ENCODE measurements at places on chromosomes 6 and 20.

GRCh38 chr6:125004198-125004597, 42.0 kb downstream of the RNF217 start:
- DNase-seq = no peak

- no peak for DNase-seq
These were observed 40.4 kb upstream of the ARHGAP18 start for GRCh38 chr6:129750360-129750759.

DNA sequence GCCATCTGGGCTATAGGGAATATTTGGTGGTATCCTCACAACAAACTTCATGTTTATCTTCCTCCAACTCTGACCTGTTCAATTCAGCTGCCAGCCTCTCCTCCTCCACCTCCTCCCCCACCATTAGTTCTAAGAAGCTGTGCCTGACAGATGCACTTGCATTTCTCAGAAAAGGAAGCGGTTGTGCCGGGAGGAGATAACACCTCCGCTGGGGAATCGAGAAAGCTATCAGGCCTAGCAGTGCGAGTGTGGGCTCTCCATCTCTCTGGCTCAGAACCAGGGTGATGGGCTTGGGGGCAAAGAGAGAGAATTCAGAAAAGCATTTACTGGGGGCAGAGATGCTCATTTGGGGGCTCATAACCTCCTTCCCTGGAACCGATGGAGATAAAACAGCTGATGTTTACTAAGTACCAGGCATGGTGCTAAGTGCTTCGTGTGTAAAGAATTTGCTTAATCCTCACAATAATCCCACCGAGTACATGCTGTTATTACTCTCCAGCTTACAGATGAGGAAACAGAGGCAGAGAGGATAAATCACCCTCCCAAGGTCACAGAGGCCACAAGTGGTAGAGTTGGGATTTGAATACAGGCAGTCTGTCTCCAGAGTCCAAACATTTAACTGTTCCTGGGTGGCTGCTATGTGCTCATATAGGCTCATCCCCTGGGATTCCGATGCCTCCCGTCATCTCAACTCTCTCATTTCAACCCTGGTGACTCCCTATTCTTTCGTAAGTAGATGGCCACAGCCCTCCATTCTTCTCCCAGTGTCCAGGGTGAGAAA, 38.3 kb downstream of the COX4I2 start:
- no peak for DNase-seq

DNA sequence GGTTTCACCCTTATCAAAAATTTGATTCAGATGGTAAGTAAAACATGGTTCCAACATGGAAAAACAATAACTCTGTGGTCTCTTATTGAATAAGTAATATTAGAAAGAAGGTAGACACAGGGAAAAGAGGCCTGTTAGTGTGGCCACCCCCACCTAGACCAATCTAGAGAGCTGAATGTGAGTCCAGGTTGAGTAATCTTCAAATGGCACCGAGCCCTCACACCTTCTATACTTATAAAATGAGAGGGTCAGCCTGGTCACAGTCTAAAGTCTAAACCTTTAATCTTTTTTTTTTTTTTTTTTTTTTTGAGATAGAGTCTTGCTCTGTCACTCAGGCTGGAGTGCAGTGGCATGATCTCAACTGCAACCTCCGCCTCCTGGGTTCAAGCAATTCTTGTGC, 6.9 kb downstream of the FAM184A start:
- no peak for DNase-seq

- no peak for DNase-seq
These were observed 180.0 kb downstream of the KIF16B start for GRCh38 chr20:16393297-16393696.

DNA sequence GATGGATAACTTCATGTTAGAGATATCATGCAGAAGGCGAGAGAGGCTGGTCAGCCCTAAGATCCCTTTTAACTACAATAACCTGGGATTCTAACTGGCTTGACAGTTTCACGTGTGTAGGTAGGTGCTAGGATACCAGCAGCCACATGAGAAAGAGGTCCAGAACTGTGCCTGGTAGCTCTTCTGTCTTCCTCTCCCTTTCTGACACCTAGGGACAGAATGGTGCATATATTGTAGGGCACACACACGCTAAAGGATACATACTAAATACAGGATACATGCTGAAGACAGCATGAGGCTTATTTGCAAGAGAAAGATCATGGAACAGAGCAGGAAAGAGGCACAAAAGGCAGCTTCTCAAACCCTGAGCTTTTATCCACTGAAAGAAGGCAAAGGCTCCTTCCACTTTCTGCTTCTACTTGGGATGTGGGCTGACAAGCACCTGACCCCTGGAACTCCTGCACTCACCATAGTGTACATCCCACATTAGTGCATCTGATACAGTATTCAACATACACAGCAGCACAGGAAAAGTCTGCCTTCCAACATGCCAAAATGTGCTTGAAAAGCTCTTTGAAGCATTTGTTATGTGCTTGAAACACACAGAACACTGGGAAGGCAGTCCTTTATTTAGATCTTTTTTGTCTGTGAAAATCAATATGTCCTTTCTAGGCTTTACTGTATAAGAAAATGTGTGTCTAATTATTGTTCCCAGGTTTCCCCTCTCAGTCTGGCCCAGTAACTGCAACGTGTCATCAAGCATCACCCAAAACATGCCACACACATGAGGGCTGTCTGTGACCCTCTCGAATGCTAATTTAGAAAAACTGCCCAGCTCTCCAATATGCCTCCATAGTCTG, 3.2 kb downstream of the SLC22A23 start:
- peak; percentile 42 for DNase-seq

DNA sequence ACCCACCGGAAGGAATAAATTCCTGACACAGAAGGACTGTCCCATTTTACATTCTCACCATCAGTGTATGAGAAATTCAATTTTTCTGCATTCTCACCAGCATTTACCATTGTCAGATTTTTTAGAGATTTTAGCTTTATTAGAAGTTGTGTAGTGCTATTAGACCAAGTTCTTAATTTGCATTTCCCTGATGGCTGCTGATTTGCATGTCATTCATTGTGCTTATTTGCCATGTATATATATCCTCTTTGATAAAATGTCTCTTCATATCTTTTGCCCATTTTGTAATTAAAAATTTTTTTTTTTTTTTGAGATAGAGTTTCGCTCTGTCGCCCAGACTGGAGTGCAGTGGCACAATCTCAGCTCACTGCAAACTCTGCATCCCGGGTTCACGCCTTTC, 9.8 kb upstream of the HLA-DRB5 start:
- no peak for DNase-seq

DNA sequence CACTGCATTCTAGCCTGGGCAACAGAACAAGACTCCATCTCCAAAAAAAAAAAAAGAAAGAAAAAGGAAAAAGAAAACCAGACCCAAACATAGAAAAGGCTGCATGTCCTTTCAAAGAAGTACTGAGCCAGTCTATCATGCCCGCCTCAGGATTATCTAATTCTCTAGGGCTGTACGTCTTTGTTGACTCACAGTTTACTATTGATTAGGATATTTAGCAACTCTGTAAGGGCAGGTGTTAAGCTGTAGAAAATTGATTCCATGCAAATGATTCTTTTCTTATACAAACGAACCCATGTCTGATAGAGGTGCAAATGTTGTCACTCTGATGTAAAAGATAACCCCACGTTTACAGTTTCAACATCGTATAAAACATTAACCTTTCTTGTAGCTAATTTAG, 209.0 kb downstream of the TTLL2 start:
- DNase-seq = no peak

DNA sequence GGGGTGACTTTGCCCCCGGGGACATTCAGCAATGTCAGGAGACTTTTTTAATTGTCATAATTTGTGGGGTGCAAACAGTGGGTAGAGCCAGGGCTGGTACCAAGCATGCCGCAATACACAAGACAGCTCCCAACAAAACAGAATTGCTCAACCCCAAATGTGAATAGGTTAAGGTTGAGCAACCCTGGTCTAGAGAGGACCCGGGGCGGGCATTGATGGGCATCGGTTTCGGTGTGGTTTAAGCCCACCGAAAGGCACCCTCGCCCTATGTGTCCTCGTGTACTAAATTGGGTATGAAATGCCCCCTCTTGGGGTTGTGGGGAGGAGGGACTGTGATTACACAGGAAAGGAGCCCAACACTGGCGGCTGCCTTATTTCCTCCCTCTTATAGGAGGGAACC, 36.0 kb downstream of the KIAA1755 start:
- no peak for DNase-seq

DNA sequence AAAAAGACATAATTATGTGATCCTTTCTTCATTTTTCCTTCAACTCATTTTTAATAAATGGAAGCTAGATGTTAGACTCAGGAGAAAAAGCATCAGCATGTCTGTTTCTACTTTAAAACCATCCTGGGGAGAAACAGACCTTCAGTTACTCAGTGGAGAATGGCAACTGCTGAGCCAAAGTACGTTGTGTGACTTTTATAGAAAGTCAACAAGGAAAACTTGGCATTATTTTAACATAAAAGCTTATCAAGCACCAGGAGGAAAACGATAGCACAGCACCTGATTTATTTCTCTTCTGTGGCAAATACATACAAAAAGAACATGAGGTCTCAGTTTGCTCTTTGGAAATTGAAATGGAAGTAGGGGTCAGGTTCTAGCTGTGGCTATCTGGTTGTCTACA, 115.3 kb upstream of the RIPOR2 start:
- DNase-seq = no peak

GRCh38 chr20:1757072-1757471, 99.5 kb upstream of the SIRPG start:
- DNase-seq = no peak

- no peak for DNase-seq
These were observed 125.0 kb downstream of the C6orf118 start for GRCh38 chr6:165184192-165184979.

GRCh38 chr6:16402581-16402900, 164.2 kb downstream of the GMPR start:
- no peak for DNase-seq

- DNase-seq = no peak
These were observed 68.1 kb downstream of the ITCH start for GRCh38 chr20:34431168-34431567.

Data from RPMI8226 (cell line).